ENCODE measurements at places on chromosomes 5 and 9.

GRCh38 chr5:113058706-113059226 lies 82.2 kb downstream of the DCP2 start:
- DNase-seq, result no peak

GRCh38 chr9:89515416-89515815 lies 17.5 kb upstream of the SEMA4D start:
- no peak for DNase-seq

DNA sequence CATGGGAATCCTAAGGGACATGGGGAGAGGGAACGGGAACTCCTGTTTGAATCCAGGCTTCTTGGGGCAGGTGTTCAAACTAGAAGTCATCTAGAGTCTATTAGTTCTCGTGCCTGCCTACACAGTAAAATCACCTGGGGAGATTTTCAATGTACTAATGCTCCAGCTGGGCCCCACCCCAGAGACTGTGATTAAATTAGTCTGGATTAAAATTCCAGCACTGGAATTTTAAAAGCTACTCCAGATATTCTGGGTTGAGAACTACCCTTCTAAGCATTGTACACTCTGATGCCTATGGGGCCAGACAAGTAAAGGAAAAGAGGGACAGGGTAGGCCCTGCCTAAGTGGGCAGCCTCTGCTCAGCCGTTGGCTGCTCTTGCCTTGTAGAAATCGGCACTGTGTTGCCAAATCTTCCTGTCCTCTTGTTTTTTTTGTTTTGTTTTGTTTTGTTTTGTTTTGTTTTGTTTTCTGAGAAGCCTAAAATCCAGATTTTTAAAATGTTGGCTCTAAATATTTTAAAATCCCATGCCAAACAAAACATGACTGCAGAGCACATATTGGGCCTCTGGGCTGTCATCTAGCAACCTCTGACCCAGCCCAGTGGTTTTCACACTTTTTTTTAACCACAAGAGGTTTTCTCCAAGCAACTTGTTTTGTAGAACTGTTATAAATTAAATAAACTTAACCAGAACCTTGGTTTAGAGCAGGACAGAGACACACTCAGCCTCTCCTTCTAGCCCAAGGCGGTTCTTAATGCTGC lies 29.0 kb downstream of the ADRB2 start:
- no peak for DNase-seq

DNA sequence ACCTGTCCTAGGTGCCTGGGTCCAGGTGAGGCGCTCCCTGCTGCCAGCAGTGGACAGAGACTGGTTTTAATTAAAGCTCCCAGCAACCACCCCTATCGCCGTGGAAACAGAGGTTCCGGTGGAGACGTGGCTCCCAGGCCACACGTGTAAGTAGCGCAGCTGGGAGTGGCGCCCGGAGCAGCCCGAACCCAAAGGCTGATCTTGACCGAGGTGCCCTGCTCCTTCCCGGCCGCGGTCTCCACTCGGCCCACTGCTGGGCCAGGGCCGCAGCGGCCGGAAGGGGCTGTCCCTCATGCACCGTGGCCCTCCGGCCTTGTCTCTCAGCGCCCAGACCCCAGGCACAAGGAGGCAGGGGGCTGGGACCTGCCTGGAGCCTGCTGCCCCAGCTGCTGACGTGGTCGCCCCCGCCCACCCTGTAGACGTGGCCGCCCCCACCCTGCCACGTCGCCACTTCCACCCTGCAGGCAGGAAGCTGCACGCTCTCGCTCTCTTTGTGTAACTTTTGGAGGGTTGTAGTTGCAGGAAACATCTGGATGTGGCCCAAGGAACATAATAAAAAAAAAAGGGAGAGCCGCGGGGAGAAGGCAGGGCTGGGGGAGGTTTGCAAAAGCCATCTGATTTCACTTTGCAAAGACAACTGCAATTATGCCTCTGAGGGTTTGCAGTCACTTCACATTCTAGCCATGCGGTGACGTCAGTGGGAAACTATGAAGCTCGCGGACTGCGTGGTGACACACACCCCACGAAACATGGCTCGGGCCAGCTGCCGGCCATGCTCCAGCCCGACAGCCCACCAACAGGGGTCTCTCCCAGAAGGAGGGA lies 129.9 kb downstream of the RXRA start:
- no peak for DNase-seq

DNA sequence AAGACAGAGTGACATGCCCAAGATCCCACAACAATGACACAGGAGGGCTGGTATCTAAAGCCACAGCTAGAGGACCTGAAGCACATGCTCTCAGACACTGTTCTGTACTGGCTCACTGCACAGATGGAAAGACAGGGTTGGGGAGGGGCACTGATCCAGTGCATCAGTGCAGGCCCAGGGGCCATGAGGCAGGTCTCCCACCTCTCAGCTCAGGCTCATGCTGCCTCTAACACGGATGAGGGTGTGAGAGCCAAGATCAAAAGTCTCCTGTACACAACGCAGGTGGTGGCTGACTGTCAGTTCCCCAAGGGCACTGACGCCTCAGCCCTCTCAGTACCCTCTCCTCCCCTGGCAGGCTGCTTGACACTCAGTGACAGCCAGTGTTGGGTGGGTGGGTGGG lies 10.9 kb downstream of the RAPGEF1 start:
- DNase-seq, result peak; percentile 70

All from Karpas-422 (cell line).